ENCODE measurements at places on chromosomes 1 and 21.

- DNase-seq = no peak
Observed at GRCh38 chr21:35988416-35989137, 71.7 kb downstream of the SETD4 start.

- no peak for DNase-seq
Observed at GRCh38 chr1:1315435-1315954, 7.1 kb downstream of the PUSL1 start.

GRCh38 chr1:9253453-9254105 lies 19.0 kb downstream of the H6PD start:
- no peak for DNase-seq

DNA sequence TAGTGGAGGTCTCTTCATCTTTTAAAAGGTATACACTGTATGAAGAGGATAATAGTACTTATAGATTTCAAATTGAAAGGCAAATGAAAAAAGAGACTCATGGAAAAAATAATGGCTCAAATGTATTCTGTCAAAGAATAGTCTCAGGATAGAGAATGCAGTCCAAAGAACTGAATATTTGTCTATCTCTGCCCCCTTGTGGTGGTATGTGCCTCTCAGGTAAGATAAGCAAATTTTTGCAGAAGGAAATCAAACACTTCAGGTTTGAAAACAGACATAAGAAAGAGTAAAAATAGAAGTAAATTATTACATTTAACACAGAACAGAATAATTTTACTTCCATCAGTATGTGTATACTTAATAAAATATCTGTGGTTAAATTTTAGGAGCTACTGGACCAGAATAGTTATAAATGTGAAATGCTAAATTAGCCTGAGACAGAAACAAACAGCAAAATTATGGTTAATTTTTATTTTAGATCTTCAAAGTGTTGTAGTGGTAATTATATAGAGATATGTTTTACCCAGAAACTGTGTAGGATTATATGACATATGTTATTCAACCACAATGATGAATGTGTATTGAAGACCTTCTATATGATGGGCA lies 164.4 kb upstream of the PALMD start:
- DNase-seq = peak; percentile 40

DNA sequence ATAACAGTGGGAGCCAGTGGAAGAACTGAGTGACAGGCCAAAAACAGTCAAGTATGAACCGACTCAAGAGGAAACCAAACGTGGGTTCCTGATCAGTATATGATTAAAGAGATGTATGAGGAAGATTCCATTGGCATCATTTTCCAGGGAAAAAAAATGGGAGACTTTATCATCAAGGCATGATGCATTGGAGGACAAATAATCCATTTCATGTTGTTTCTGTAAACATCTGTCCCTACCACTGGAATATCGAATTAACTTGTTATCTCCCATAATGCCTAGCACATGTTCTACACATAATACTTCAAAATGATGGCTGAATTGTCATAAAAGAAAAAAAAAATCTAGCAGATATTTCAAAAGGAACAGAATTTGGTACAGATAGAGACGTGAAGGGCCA lies 13.3 kb downstream of the FOXJ3 start:
- DNase-seq = no peak

DNA sequence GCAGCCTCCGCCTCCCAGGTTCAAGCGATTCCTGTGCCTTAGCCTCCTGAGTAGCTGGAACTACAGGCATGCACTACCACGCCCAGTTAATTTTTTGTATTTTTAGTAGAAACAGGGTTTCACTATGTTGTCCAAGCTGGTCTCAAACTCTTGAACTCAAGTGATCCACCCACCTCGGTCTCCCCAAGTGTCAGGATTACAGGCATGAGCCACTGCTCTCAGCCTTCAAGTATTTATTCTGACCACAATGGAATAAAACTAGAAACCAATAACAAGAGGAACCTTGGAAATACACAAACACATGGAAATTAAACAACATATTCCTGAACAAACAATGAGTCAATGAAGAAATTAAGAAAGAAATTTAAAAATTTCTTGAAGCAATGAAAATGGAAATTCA lies 32.7 kb upstream of the DR1 start:
- DNase-seq = no peak

DNA sequence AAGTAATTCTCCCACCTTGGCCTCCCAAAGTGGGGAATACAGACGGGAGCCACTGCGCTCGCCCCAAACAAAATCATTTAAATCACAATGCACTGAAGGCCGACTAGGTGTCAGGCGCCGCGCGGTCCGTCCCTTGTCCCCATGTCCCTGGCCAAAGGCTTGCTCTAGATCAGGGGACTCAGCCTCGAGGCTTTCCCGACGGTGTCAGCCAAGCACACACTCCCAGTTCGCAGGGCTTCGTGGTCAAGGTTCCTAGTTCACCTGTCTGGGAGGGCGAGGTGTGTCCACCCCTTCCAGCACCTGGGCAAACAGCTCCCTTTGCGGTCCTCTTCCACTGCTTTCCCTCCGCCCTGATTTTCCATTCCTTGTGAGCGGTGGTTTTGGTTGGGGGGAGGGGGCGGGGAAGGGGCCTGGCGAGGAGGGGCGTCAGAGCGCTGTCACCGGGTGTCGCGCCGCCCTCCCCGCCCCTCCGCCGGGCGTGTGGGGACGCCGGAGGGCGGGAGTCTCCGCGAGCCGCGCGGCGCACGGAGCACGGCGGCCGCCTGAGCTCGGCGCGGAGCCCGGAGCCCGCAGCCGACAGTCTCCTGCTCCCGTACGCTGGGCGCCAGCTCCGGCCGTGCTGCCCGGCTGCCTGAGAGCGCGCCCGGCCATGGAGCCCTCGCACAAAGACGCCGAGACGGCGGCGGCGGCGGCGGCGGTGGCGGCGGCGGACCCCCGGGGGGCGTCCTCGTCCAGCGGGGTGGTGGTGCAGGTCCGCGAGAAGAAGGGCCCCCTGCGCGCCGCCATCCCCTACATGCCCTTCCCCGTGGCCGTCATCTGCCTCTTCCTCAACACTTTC lies at the start of gene STUM:
Gene STUM (plus strand): TSS at position 509 of the 838 bp plus-strand sequence. CDS start 141 bp downstream, at position 650.
- no peak for DNase-seq

DNA sequence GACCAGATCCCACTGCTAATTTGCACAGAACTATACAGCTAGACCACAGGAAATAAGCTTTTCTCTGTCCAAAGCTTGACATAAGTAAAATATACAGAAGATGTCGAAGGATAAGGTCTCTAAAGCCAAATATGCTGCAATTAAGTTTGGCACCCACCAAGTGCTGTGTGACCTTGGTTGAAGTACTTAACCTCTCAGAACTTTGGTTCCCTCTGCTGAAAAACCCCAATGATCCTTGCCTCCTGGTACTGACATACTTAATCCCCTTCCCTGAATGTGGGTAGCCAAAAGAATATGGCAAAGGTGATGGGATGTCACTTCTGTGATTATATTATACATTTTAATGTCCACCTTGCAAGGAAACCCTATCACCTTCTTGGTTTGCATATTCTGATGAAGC lies 290.5 kb downstream of the VAV3 start:
- no peak for DNase-seq

DNA sequence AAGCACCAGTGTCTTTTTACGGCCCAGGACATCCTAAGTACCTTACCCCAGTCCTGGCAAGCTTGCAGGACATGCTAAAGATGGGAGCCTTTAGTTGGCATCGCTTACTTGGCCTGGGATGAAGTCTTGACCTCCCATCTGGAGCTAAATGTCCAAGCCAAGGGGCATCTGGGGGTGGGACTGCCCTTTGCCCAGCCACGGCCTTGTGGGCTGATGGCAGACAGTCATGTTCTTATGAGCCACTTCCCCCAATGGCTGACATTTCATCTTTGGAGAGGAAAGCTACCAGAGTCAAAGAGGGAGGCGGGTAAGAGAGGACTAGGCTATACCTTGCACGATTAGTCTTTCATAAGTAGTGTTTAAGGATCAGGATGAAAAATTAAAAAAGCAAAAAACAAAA lies 32.2 kb downstream of the OPTC start:
- no peak for DNase-seq

DNA sequence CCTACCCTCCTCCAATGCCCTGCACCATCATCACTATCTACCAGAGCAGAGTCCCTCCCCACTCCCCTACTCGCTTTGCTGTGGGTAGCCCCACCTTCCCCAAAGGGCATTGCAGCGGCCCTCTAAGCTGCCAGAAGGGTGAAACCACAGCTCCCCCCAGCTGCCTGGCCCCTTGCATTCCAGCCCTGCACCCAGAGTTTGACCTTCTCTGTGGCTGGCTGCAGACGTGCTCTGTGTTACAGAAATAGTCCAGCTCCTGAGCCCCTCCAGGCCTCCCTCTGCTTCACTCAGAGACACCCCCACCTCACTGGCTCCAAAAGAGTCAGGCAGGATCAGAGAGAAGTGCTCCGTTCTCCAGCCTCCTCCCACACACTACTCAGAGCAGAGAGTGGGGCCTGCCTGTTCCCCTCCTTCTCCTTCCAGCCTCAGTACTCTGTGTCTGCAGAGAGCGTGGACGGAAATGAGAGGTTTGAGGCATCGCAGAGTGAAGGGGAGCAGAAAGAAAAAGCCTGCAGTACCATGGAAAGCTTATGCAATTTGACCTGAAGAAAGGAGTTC lies 63.2 kb downstream of the PLEKHA6 start:
- DNase-seq = no peak

- no peak for DNase-seq
Observed at GRCh38 chr1:234963180-234963903, 165.3 kb downstream of the TOMM20 start.

- no peak for DNase-seq
Observed at GRCh38 chr1:30637183-30637980, 86.0 kb downstream of the MATN1 start.

DNA sequence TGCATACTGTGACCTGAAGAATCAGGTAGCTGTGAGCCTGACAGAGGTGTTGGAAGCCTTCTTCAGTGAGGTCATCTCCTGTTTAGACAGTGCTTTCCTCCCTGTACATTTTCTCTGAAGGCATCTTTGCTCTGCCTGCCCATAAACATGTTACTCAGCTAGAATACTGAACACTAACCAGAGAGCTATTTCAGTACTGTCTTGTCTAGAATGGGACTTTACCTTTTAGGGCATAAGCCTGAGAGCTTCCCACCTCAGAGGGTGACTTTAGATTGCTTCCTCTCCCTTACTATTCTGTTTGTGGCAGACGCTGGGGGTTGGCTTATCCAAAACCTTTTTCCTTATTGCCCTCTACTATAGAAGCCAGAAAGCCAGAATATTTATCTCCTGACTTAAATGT lies 23.3 kb upstream of the ZNF326 start:
- no peak for DNase-seq

GRCh38 chr21:45839274-45839673 lies 142.3 kb upstream of the COL6A1 start:
- DNase-seq = no peak
